ENCODE measurements at places on chromosomes 6 and 20.

DNA sequence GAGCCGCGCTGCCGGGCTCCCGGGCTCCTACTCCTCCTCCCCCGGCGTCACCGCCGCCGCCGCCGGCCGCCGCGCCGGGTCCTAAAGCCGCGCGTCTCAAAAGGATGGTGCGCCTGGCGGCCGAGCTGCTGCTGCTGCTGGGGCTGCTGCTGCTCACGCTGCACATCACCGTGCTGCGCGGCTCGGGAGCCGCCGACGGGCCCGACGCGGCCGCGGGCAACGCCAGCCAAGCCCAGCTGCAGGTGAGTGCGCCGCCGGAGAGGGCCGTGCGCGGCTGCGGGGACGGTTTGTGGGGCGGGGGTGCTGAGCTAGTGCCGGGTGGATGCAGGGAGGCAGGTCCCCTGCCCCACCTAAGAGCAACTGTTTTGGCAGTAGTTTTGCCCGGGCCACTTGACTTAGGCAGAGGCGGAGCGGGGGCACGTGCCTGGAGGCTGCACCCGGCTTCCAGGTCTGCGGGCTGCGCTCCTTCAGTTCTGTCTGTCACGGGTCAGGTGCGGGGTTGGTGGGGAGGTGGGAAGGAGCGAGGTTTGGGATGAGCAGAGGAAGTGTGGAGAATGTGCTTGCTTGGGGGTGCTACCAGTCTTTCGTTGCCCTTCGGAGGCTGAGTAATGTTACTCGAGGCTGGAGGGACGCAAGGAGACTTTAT is 722 bp downstream of the ISM1 start:
- peak; percentile 46 for DNase-seq

DNA sequence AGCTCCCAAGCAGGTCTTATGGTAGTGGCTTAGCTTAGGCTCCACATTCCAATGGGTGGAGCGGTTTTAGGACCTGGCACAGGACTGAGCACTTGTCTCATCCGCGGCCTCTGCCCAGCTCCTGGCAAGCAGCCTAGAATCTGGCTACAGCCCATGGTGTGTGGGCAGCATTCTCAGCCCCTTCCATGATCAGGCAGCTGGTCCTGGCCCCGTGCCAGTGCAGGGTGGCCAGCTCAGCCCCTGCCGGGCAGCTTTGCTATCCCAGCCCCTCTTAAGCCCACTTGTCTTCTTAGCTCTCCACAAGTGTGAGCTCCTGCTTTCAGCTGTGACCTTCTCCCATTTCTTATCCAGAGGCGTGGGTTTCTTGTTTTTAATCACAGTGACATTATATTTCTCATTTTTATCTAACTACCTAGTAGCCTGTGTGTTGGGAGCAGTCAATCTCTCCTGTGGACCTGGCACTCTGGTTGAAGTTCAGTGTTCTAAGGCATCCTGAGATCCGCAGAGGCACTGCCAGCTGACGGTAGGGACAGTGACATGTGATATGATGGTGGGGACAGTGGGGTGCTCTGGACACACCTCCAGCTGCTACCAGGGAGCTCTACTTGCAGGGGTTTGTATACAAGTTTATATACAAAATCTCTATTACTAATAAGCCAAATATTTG is 119.9 kb upstream of the PRND start:
- DNase-seq = no peak

GRCh38 chr6:160063771-160064413 is 57.7 kb upstream of the SLC22A1 start:
- DNase-seq = no peak

DNA sequence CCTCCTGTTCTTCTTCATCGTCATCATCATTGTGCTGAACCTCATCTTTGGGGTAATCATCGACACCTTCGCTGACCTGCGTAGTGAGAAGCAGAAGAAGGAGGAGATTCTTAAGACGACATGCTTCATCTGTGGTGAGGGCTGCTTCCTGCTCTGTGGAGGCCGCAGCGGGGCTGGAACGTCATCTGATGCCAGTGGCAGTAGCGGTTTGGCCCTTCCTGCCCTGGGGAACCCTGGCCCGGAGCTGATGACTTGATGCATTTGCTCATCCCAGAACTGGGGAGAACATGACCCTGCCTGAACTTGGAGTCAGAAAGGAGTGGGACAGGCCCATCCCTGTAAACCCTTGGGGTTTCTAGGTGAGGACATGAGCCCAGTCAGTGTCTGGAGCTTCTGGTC is 18.7 kb downstream of the UQCC2 start:
- DNase-seq = peak; percentile 61

DNA sequence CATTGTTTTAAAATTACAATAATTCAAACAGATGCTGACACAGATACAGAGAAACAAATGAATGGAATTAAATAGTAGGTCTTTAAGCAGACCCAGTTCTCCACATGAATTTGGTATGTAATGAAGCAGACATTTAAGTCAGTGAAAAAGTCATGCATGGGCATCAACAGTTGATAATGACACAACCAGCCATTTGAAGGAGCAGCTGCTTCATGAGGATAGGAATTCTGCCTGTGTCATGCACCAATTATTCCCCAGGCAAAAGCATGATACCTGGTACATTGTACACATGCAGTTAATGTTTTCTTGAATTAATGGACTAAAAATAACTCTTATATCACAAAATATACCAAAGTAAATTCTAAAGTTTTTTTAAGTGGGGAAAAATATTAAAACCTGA is 11.2 kb upstream of the HEY2 start:
- no peak for DNase-seq

DNA sequence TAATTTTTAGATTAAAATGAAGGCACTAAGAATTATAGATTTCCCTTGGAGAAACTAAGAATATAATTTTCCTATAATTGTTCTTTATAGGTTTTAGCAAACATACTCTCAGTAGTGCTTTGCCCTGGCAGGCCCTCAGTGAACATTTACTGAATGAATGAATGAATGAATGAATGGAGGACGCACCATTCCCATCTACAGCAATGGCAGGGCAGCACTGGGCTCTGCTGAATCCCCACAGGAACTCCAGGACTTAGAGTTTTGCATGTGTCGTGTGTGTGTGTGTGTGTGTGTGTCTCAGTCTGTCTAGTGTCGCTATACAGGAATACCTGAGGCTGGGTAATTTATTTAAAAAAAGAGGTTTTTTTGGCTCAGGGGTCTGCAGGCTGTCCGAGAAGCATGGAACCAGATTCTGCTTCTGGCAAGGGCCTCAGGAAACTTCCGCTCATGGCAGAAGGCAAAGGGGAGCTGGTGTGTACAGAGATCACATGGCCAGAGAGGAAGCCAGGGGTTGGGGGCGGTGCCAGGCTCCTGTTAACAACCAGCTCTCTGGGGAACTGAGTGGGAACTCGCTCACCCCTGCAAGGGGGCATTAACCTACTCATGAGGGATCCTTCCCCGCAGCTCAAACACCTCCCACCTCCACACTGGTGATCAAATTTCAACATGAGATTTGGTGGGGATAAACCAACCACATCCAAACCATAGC is 20.1 kb downstream of the RNASET2 start:
- DNase-seq = no peak

- DNase-seq = peak; percentile 43
Observed at GRCh38 chr20:63223121-63223825, 7.3 kb upstream of the YTHDF1 start.

DNA sequence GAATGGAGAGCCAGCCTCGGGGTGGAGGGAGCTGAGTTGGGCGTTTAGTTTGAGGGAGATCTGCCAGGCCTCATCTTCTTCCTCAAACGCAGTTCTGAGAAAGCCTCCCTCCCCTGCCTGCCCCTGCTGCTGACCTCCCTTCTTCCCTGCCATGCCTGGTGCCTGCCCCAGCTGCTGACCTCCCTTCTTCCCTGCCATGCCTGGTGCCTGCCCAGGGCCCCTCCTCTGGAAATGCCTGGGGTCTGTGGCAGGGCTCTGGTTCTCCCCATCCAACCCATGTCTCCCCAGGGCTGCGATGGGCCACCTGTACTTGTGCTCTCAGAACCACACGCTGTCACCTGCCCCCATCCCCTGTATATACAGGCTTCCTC is 114.6 kb downstream of the VEGFA start:
- DNase-seq = no peak

- DNase-seq = peak; percentile 34
Observed at GRCh38 chr20:325889-326644, 715 bp downstream of the SOX12 start.

DNA sequence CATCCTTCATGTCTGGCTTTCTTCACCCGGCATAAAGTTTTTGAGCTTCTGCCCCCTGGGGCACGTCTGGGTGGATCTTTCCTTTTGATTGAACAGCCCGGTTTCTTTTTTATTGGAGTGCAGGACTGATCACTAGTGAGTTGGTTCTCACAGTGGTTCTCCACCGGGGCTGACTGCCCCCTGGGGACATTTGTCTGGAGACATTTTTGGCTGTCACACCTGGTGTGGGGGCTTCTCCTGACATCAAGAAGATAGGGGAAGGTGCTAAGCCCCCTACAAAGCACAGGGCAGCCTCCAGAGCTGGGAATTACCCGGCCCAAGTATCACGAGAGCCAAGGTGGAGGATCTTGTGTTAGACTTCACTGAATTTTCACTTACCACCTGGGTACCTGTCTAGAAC is 25.7 kb upstream of the IRF4 start:
- DNase-seq = no peak

DNA sequence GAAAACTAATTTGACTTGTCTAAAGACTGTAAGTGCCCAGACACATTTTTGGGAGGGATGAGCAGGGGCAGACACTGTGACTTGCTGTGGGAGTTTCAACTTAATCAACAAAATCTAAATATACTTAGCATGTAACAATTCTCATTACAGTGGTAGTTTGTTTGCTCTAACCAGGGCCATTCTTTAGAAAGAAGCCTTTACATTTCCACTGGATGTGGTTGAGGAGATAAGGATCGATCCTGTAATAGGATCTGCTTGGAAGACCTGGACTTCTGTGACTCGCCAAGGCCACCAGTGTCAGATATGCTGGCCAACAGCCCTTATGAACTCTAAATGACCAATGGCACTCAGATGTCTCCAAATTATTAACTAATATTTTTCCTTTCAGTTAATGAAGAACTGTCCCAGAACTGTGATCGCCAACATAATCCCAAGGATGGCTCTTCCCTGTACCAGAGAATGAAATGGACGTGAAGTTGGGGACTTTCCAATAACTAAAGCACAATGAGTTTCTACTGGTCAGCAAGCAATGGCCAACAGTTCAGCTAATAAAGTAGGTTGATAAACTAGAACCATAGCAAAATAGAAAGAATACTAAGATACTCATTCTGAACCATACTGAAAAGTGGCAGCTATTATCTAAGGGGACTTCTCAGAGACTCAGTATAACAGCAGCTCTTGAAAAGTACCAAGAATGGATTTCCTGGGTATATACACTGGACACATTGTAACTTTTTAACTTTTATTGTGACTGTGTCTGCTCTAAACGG is 7.5 kb downstream of the SMLR1 start:
- DNase-seq = no peak

DNA sequence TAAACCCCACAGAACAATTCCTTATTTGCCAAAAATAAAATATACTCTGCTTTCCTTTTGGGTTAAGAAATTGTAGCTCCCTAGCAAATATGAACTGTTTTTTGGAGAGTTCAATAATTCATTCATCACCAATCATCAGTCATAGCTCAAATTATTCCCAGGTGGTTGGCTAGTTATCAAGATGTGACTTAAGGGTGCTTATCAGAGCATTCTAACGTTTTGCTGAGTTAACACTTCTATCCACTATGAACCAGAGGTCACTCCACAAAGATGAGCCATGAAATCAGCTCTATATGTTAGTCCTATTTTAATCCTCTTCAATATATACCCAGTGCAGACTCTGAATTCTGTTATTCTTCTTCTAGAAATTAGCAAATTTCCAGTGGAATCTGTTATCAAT is 379.1 kb downstream of the TENT5A start:
- DNase-seq = no peak

- no peak for DNase-seq
Observed at GRCh38 chr6:139014945-139015344, 13.6 kb upstream of the ABRACL start.

GRCh38 chr6:49087369-49087768 is 375.7 kb downstream of the MMUT start:
- DNase-seq = no peak

DNA sequence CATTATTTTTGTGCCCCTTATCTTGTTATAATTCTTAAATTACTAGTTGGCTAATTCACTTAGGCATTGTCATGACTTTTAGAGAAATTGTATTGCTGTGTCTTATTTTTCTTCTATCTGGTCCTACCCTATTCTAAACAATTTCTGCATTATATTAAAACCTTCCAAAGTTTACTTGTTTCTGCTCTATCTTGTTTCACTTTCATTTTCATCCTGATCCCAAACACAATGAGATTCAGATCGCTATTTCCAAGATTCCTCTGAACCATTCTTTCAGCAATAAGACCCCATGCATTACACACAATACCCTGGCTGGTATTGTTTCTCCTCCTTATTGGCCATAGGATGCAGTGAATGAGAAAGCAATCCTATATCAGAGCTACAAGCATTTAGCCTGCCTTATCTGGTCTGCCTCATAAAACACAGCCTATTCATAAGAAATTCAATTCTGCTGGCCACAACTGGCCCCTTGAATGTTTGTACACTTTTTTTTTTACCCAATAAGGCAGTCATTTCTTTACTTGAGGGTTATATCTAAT is 69.9 kb upstream of the POU3F2 start:
- DNase-seq = no peak

DNA sequence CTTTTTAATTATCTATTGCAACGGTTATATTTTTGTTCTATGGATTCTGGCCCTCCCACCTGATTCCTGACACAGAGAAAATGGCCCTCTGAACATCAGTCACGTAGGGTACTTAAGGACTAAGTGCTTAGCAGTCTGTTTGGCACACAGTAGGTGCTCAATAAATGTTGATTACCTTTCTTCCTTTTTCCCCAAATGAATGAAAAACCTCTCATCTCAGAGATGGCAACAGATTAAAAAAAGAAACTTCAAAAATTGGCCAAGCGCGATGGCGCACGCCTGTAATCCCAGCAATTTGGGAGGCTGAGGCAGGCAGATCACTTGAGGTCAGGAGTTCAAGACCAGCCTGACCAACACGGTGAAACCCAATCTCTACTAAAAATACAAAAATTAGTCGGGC is 31.5 kb downstream of the ATXN1 start:
- DNase-seq = no peak

DNA sequence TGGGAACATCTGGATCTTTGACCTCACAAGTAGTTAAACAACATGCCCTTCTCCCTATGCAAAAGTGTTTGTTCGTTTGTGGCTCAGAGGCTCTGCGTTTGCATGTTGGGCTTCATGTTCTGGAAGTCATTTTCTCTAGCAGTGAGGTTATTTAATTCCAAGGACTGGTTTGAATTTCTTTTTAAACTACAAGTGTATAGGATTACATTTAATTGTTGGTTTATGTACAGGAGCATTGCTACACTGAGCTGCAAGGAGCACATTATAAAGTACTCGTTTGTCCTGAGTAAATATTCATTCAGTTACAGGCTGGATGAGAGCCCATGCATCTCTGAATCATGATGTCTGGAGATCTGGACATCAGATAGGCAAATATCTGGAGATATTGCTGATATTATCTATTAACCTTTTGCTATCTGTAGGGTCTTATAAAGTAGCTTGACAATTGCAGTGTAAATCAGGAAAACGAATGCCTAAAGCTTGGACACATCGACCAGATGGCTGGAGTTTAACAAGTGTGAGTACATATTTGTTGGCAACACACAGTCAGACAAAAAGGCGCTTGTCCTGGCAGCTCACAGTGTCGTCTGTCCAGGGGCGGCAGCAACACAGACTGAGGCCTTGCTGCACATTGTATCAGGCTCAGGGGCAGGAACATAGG is 84.6 kb downstream of the PDE7B start:
- no peak for DNase-seq

GRCh38 chr6:147949981-147950622 is 392.5 kb upstream of the SASH1 start:
- no peak for DNase-seq

- DNase-seq = no peak
Observed at GRCh38 chr6:46381579-46381978, 109.7 kb downstream of the RCAN2 start.

- DNase-seq = no peak
Observed at GRCh38 chr6:23524548-23524947, 601.5 kb upstream of the NRSN1 start.
